ENCODE measurements at places on chromosomes 7 and 10. TPM values are rescaled to one million over a fixed set of nuclear protein-coding genes. Genes with fewer than 3 reads are reported as not detected.

GRCh38 chr7:110007320-110008063, 1083.4 kb upstream of the LRRN3 start:
- DNase-seq = no peak

DNA sequence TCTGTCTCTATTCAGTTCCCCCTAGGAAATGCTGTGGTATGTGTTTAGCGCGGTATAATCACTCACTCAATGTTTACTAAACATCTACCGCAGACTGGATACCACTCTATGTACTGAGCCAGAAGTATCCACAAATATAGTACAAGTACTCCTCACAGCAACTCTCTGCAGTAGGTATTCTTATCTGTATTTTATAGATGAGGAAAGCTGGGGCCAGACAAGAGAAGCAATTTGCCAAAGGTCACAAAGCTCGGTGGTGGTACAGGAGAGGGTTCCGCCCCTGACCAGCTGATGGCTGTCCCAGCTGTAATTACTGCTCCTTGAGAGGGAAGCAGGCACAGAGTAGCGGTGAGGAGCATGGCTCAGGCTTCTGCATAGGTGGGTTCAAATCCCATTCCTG, 184.1 kb downstream of the DOCK4 start:
- no peak for DNase-seq

DNA sequence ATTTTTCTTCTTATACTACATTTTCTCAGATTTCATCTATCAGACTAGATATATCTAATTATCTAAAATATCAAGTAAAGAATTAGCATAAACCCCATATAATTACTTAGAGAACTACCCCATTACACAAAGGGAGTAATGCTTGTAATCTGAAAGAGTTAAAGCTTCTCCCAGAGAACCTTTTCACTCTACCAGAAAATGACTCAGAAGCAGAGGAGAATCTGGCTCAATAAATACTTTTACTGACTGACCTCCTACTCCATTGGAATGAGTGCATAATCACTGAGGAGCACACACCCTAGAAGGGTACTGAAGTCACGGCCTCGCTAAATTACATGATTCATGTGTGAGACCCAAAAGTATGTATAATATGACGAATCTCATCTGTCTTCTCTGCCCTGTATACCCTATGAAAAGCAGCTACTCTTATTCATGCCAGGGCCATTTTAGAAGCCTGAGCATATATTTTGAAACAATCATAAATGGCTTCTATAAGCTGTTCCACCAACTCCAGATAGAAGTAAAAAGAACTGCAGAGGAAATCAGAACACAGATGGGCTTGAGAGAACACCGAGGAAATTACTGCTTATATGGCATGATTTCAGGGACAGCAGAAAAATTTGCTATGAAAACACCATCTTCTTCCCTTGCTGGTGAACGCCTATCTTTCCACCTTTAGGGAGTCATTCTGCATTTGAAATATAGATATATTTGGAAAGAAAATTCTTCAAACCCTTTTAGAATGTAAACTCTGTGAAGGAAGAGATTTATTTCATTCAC, 32.7 kb downstream of the DNMBP start:
- DNase-seq = no peak

DNA sequence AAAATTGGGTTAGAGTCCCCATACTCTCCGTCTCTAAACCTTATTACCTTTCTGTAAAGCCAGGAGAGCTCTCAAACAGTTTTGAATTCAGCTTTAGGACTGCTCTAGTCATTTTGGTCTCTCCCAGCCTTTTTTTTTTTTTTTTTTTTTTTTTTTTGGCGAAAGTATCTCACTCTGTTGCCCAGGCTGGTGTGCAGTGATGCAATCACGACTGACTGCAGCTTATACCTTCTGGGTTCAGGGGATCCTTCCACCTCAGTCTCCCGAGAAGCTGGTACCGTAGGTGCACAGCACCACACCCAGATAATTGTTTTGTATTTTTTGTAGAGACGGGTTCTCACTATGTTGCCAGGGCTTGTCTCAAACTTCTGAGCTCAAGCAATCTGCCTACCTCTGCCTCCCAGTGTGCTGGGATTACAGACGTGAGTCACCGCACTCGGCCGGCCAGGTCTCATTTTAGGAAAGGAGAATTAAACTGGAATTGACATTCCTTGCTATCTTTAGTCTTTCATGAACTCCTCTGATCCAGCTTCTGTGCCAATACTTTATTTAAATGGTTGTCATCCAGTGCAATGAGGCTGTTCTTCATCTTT, 31.4 kb upstream of the RSU1 start:
- no peak for DNase-seq

DNA sequence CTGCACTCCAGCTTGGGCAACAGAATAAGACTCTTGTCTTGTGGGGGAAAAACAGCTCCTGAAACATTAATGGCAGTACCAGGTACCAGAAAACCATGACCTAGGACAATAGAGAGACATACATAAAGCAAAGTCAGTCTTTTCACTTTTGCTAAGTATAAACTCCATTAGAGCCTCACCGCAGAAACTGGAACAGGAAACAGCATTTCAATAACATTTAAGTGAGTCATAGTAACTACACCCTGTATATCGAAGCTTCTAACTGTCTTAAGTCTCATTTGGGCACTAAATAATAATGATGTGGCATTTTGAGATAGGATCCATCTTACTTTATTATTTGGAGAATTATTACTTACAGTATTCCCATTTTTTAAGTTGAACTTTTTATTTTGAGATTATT, 517.8 kb upstream of the CELF2 start:
- no peak for DNase-seq

DNA sequence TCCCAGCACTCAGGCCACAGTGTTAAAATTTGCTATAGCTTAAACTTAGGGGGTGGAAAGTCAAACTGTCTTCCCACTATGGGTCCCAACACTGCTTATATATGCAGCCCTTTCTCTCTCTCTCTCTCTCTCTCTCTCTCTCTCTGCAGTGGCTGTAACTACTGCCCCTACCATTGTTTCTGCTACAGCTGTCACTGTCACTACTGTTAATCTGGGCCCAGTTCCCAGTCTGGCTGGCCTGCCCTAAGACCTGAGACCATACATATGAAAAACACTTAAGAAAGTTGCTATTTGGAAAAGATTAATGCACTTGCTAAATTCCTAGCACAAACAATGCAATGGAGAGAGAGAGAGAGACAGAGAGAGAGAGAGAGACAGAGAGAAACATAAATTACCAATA, 78.6 kb downstream of the THSD7A start:
- no peak for DNase-seq

NAT16 gene
- total RNA-seq = not detected

GRCh38 chr7:138565071-138565450, 105.0 kb downstream of the TRIM24 start:
- DNase-seq = no peak

GRCh38 chr7:128793181-128793547, 1.4 kb downstream of the CCDC136 start:
- DNase-seq = no peak

- DNase-seq = no peak
Measured at GRCh38 chr10:31062856-31063255, 31.2 kb upstream of the ZNF438 start.

GRCh38 chr7:139591550-139592195, 68.2 kb downstream of the CLEC2L start:
- DNase-seq = no peak

- no peak for DNase-seq
Measured at GRCh38 chr7:66564045-66564444, 64.6 kb upstream of the KCTD7 start.

TYSND1 gene
- total RNA-seq = 21.4 TPM

- peak; percentile 82 for DNase-seq
Measured at GRCh38 chr7:100049441-100050291, at the start of gene ZSCAN21. Gene ZSCAN21 (plus strand): TSS chr7:100049774. CDS start chr7:100057007, 7,233 bp downstream.

DNA sequence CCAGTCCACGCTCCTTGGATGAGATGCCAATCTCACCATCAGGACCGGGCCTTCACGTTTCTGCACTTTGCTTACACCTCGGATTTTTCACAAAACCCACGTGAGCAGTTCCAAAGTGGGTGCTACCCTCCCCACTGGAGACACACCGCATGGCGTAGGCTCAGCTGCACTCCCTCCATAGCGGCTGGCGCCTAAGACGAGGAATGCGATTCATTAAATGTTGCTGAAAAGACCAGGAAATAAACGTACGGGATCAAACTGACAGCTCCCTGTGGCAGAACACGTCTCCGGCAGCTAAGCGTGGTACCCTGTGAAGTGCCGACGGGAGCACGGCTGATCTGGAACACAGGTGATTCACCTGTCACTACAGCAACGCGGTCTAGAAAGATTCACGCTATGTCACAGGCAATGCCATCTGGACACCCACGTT, 209.0 kb downstream of the DIP2C start:
- no peak for DNase-seq

COL28A1 gene
- total RNA-seq = 5.1 TPM

DNA sequence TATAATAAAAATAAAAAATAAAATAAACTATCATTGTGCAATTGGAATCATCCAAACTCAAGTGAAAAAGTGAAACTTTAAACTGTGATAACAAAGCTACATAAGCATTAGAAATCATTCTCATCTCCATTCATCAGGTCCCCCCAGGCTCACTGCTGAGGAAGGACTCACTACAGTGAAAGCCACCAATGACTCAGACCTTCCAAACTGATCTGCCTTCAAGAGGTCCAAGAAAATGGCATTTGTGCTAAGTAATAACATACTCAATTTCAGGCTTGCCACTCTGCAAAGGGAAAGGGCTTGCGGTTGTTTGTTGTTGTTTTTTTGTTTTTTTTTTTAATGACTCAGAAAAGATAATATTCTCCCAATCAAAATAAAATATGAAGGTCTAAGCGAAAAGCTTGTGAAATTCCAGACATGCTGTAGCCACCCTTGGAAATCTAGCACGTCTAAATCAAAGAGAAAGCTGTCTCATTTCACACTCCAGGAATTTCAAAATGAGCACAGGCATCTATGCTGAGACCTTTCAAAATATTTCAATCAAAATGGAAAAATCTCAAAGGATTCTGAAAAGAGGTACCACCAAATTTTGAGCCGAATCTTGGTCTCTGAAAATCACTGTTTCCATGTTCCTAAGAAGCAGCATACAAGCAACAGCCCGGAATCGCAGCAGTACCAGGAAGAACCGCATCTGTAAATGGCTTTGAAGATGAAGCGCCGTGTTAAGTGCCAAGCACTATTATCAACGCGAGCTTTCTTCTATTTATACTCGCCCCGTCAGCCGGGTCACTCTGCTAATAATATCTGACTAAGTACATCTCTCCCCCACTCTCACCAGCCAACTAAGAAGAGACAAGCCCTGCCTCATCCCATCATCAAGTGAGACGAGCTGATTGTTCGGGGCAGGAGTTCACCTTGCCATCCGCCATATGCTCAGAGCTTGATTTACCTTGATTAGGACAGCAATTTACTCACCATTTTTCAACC, 13.5 kb downstream of the SFMBT2 start:
- no peak for DNase-seq

DNA sequence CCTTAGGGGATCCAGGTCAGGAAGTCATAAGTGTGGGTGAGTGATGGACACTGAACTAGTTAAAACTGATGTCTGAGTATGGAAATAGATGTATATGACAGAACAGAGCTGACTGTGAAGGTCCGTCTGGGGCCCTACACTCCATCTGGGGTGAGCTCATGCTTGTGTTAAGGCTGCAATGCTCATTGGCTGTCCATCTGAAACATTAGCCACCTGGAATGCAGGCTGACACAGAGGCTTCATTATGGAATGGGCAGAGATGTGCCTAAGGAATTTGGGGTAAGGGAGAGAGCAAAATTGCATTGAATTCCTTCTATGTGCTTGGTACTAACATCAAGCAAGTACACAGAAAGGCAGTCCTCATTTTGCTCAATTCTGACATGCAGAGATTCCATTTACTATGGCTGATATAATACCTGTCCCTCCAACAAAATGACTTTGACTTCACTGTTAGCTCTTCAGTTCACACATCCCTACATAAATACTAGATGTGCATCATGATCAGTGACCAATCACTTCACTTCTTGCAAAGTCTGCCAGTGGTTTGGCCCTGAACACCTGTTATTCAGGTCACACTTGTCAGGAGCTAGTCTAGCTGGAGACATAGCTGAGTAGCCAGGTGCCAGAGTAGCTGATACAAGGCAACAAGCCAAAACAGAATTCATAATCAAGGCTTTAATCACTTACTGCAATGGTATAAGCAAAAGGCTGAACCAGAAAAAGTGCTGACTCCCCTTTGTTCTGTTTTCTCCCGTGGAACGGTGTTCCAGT, 128.9 kb upstream of the VWC2 start:
- DNase-seq = no peak

PON1 gene
- 8.9 TPM for total RNA-seq

GRCh38 chr7:107051376-107051775, 6.9 kb downstream of the PRKAR2B start:
- no peak for DNase-seq

- no peak for DNase-seq
Measured at GRCh38 chr10:111974325-111974724, 209.2 kb downstream of the GPAM start.

MACC1 gene
- 13.4 TPM for total RNA-seq

- peak; percentile 49 for DNase-seq
Measured at GRCh38 chr10:59895629-59896116, 10.7 kb downstream of the CCDC6 start.

GRCh38 chr10:71868192-71868697, 17.2 kb upstream of the PSAP start:
- peak; percentile 84 for DNase-seq

SHTN1 gene
- total RNA-seq = 36.7 TPM

HTR5A gene
- total RNA-seq = not detected

FRAT2 gene
- 18.6 TPM for total RNA-seq

- no peak for DNase-seq
Measured at GRCh38 chr10:126227762-126228134, 160.5 kb downstream of the ADAM12 start.

DNA sequence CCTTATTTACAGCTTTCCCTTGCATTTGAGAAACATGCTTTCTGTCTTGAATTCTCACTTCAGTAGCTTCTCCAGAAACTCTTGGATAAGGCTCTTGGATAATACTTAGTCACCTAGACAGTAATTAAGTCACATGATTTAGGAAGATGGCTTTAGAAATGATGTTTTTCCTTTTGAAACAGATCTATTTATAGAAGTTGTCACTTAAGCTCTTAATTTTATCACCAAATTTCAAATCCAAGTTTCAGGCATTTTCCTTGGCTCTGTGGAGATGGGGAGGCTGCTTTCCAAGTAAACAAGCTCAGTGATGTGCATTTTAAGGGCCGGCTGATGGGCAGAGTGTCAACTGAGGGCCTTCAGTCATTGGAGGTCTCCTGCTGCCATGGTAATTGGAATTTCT, 130.3 kb downstream of the SRI start:
- no peak for DNase-seq

CTAGE4 gene
- 7.5 TPM for total RNA-seq

DNMBP gene
- total RNA-seq = 31.8 TPM

Data from mucosa of gallbladder (tissue), 1 donor.